ENCODE measurements at places on chromosomes 16 and 17.

DNA sequence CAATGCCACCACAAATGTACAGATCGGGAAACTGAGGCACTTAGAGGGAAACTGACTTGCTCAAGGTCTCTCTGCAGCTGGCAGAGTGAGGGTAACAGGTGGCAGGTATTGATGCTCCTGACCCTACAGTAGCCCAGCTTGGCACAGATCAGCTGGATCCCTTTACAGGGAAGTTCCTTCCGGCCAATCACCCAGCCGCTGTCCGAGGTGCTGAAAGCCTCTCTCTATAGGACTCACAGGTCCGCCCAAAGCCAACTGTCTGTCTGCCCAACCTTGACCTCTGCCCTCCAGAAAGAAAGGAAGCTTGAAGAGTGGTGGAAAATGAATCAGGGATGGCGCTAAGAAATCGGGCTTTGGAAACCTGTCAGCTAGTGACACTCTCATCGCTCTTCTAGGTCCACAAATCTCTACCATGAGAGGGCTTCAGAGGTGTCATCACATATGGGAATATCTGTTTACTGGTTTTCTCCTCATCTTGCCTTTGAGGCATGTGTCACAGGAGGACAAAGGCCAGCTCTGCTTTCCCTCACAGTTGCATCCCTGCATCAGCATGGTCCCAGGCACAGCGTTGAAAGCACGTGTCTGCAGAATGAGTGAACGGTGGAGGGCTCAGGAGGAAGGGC lies 246.2 kb downstream of the KATNIP start:
- DNase-seq: peak; percentile 62

DNA sequence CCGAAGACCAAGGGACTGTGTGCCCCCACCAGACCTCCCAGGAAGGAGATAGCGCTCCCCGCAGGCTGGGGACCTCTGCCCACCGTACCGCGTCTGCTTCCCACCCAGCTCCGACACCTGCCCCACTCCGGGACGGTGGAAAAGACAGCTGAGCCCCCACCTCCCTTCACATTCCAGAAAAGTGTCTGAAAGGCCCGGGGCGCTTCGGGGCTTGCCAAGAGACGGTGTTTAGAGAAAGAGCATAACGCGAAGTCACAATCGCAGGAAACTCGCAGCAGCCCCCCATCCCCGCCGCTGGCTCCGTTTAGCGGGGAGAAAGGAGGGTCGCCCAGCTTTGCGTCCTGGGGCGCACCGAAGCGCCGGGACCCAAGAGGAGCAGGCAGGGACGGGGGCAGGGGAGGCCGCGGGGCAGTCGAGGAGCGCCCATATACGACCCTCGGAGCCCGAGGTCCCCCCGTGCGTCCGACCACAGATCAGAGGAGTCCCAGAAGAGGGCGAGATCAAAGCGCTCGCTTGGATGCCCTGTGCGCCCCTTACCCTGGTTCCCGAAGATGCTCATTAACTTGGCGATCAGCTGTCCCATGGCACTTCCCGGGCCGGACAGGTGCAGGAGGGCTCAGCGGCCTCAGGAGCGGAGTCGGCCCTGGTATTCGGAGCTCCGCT lies 652 bp downstream of the ARL5C start:
- DNase-seq: no peak

DNA sequence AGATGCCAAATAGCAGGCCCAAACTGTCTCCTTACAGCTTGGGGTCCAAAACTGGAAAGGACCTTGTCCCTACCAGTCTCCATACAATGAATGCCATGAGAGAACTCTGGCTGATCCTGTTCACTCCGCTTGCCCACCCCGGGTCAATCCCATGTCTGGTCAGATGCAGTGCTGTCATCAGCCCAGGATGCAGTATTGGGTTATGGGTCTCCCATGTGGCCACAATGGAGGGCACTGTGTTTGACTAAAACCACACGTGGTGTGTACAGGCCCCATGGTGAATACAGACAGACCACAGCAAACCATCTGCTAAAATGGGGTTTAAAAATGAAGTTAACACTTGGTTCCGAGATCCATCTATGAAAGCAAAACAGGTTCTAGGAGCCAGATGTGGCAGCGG lies 20.4 kb downstream of the TRIM16 start:
- DNase-seq: no peak

GRCh38 chr17:47945529-47946508 lies 4.4 kb downstream of the PNPO start:
- no peak for DNase-seq

DNA sequence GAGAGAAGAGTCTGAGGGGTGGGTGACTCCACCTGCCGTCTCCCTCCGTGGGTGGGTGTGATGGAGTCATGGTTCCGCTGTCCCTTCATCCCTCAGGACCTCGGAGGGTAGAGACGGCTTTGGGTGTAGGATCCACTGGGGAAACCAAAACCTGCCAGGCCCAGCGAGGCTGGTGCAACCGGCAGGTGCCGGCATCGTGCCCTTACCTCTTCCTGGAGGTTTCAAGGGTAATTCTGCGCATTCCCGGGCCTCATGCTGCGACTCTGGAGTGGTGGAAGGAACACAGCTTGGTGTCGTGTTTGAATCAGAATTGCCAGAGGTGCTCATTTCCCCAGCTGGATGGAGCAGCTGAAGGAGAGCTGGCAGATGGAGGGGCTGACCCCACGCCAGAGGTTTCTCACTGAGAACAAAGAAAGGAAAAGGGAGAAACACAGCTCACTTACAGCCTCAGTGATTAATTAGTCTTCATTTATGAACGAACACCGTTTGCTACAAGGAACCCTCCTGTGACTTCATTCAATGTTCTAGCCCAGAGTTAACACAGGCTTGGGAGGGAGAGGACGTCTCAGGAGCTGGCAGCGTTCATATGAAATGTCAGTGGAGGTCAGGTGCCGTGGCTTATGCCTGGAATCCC lies 16.3 kb upstream of the ATP2A3 start:
- no peak for DNase-seq

DNA sequence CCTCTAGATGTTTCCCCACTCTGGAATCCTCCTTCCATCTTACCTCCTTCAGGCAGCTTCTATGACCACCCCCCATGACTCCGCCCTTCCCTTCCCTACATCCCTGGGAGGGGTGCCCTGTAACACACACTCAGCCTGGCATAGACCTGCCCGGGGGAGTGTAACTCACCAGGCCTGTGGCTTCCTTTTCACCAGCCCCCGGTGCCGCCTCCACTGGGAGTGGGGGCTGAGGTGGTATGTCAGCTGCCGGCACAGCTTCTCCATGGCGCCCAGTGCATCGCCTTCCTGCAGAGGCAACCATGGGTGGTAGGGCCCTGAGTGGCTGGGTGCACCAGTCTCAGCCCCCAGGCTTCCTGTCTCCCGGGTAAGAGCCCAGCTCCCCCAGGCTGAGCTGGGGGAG lies 32.3 kb downstream of the TRPV2 start:
- DNase-seq: no peak

DNA sequence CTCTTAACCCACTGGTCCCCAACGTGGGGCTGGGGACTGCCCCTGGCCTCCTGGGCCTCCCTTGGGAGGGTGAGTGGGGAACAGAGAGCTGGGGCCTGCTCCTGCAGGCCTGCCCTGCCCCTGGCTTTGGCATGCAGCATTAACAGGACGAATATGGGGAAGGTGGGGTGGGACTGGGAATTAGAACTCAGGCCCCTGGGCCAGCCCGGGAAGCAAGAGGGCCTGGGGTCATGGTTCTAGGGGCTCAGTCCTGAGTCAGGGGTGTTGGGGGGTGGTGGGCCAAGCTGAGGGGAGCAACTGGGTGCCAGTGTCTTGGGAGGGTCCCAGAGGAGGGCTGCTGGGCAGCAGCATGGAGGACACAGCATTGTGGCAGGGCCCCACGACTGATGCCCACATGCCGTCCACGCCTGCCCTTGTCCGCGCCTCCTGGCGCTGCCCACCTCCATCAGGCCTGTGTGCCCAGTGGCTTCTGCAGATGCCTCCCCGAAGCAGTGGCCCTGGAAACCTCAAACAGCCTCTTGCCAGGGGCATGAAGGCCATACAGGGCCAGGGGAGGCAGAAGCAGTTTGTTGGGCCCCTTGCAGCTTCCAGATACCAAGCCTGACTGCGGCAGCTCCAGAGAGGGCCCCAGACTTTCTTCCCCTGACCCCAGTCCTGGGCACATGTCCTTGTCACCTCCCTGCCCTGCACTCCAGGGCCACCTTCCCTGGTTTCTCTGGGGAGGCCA lies 4.8 kb downstream of the MAP2K3 start:
- no peak for DNase-seq

DNA sequence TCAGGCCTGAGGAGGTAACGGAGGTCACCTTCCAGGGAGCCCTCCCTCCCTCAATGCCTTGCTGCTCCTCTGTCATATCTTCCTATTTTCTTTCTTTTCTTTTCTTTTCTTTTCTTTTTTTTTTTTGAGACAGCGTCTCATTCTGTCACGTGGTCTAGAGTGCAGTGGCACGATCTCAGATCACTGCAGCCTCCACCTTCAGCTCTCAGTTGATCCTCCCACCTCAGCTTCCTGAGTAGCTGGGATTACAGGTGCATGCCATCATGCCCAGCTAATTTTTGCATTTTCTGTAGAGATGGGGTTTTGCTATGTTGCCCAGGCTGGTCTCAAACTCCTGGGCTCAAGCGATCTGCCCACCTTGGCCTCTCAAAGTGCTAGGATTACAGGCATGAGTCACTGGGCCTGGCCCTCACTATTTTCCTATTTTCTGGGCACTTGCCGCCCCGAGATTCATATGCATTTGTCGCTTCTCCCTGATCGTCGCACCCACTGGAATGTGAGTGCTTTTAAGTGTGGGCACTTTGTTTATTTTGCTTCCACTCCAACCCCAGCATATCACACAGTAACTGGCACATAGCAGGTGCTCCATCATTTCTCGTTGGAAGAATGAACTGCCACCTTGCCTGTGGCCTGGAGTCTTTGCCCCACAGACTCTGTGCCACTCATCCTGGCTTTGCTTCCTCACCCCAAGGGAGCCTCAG lies 31.7 kb downstream of the CPNE2 start:
- DNase-seq: no peak

- DNase-seq: no peak
Measured at GRCh38 chr16:54336631-54337204, 50.1 kb upstream of the IRX3 start.

GRCh38 chr17:1754430-1755112 lies 7.3 kb upstream of the SERPINF1 start:
- no peak for DNase-seq

DNA sequence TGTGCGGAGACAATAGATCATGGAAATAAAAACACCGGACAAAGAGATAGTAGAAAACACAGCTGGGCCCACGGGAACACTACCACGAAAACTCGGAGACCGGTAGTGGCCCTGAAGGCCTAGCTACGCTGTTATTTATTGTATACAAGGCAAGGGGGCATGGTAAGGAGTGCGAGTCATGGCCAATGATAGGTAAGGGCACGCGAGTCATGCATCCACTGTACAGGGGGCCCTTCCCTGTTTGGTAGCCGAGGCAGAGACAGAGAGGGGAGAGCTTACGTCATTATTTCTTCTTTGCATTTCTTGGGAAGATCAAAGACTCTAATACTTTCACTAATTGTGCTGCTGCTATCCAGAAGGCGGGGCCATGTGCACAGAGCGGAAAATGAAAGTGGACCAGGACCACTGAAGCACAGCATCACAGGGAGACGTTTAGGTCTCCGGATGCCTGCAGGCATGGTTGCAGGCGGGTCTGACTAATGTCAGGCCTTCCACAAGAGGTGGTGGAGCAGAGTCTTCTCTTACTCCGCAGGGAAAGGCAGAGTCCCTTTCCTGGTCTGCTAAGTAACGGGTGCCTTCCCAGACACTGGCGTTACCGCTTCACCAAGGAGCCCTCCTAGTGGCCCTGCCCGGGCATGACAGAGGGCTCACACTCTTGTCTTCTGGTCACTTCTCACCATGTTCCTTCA lies 74.4 kb upstream of the ARL4D start:
- DNase-seq: peak; percentile 46

DNA sequence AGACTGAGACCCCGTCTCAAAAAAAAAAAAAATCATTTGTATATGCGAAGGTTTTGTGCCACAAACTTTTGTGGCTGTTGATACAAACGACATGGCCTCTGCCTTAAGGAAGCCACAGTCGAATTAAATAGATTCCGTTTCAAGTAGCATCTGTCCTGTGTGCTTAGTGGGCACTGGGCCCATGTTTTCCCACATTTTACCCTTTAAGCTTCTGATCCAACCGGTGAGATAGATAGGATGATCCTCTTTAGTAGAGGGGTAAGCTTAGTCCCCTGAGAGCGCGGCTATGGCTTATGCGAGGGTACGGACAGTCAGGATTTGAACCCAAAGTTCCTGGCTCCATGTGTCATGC lies 776 bp upstream of the TMEM219 start:
- no peak for DNase-seq

DNA sequence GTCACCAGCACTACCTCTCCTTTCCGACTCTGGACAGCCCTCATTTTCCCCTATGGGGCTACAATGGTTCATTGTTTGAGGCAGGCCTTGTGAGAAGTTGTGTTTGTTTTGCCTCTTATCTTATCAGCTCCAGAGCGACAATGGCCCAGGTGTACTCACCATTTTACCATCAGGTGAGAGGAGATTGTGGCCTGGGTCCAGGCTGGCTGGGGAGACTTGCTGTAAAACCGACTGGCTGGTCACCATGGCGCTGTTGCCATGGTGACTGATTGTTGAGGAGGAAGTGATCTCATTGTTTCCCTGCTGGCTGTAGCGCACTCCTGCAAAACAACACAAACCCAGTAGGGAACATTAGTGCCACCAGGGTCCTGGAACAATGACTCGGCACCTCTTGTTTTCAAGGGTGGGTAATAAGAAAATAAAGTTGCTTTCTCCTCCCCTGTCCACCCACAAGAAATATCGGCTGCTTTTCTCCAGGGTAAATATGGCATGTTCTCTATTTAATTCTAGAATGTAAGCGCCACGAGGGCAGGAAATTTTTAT lies 34.4 kb downstream of the HNF1B start:
- peak; percentile 100 for DNase-seq

DNA sequence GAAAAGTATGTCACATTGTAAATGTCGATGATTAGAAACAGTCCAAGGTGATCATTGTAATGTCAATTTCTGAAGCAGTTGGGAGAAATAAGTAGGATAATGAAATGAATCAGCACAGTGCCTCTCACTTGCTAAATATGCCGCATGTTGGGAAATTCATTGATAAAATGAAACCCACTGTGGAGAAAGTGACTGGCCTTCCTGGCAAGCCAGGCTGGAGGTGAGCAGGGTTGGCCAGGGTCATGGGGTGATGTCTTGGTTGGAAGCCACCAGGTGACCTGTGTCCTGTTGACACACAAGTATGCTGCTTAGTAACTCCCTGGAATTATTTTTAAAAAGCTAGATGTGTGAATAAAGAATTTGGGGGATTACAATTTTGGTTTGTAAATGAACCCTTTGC lies 14.9 kb upstream of the WNT9B start:
- DNase-seq: no peak

- DNase-seq: no peak
Measured at GRCh38 chr16:10168258-10168657, 14.0 kb downstream of the GRIN2A start.

GRCh38 chr16:30095166-30096078 lies 591 bp downstream of the YPEL3 start:
- no peak for DNase-seq

- no peak for DNase-seq
Measured at GRCh38 chr17:49204516-49204915, 5.9 kb downstream of the GNGT2 start.

- DNase-seq: no peak
Measured at GRCh38 chr16:86096850-86097249, 197.9 kb downstream of the IRF8 start.

Measured in mesendoderm (in vitro differentiated cells).